ENCODE measurements at places on chromosomes 11 and 22. TPM values are rescaled to one million over a fixed set of nuclear protein-coding genes. Genes with fewer than 3 reads are reported as not detected.

DNA sequence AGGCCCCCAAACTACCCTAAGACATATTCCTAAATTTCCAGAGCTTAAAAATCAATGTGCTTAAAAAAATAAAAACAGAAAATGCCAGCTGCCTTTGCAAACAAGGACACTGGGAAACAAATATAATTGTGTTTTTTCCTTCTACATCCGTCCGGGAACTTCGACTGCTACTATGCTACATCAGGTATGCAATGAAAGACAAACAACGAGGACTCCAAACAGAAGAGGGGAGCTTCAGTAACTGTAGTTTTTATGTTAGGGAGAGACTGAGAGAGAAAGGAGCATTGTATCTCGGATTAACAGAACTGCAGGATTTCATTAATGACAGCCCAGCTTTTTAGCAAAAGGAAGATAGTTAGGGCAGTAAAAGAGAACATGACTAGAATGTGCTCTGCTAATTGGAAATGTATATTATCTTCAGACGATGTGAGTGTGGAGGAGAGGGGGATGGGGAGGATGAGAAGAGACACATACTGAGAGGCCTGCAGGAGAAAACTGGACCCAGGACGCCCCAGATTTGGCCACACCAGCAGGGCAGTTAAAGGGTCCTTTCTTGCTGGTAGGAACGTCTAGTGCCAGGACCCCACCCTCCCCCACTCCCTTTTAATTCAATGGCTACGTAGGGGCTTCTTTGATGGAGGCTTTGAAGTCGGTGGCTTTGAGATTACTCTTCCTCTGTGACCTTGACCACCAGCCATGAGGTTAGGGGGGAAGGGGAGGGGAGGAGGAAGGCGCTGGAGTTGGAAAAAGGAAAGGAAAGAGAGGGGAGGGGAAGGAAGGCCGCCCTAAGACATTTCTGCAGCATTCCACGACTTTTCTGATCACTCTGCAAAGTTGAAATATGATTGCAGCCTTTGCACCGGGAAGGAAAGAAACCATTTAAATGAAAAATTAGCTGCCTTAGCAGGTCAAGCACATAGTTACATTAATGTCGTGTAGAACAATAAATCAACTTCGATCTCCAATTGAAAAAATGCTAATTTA is 187.1 kb downstream of the BLID start:
- DNase-seq = no peak

GRCh38 chr22:19986410-19987341 is 29.9 kb downstream of the ARVCF start:
- peak; percentile 59 for DNase-seq

DNA sequence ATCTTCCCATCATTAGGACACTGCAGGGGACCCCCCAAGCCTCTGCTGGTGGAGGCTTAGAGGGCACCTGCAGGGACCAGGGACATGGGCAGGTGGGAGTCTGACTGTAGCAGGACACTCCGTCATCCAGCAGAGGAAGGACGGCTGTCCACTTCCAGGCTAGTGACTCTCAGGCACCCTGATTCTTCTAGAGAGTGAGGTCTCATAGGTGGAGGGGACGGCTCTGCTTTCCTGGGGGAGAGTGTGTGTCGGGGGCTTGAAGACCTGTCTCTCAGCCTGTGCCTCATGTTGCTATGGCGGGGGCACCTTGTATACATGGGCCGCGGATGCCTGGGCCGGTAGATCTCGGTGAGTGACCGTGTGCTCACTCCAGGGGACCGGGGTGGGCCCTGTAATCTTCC is 1116.6 kb downstream of the BRD1 start:
- no peak for DNase-seq

DNA sequence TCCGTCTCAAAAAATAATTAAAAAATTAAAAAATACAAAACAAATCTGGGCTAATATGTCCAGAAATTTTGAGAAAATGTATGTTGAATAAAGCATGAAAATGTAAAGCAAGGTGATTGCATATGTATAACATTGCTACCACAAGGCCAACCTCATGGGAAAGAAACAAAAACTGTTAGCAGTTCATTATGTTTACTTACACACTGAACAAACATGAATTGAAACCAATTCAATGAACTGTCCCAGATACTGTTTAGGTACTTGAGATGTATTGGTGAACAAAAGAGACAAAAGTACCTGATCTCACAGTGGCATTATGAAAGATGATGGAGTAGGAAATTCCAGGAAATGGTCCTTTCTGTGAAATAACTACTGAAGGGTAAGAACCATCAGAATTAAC is 43.8 kb upstream of the IGLL5 start:
- no peak for DNase-seq

DNA sequence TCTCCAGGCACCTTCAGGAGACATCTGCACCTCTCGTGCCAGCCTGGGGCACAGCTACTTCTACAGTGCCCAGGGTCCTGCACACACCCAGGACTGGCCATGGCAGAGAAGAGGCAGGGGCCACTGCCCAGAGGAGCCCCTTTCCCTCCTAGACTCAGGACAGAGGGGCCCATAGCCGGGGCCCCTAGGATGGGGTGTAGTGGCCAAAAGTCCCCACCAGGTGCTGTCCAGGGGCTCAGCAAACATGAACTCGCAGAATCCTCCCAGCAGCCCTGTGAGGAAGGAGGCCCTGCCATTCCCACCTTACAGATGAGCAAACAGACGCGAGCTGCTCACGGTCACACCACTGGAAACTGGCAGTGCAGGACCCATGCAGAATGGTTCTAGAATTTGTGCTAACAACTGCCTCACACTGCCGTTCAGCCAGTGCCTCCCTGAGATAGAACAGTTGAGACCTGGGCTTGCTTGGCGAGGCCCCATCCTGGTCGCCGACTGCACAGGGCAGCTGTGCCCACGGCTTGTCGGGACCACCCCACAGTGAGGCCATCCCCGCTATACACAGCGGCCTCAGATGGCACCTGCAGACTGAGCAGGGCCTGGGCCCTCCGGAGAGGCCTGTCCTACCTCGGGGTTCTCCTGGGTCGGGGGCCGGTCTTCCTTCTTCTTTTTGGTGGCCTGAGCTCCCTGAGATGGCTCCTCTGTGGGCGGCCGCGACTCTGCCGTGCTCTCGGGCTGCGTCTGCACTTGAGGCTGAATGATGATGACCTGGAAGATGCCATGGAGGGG is 96.4 kb downstream of the PHF21B start:
- DNase-seq = no peak

- peak; percentile 24 for DNase-seq
These were observed 50.4 kb upstream of the SEPTIN5 start for GRCh38 chr22:19663821-19664355.

DNA sequence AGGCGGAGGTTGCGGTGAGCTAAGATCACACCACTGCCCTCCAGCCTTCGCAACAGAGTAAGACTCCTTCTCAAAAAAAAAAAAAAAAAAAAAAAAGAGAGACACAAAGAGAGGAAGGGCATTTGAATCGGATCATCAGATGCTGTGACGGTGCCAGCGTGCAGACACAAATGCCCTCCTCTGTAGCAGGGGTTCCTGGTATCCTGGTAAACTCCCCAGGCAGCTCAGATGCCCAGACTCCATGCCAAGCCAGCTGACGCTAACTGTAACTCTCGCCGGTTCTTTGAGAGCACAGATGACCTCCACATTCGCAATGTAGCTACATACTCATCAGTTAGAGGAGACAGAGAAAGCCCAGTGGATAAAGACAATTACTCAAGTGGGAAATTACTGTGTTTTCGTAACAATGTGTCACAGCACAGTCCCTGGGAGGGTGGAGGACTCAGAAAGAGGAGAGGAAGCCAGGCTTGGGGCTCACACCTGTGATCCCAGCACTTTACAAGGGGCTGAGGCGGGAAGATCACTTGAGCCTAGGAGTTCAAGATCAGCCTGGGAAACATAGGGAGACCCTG is 153.1 kb downstream of the BRD1 start:
- DNase-seq = no peak

DNA sequence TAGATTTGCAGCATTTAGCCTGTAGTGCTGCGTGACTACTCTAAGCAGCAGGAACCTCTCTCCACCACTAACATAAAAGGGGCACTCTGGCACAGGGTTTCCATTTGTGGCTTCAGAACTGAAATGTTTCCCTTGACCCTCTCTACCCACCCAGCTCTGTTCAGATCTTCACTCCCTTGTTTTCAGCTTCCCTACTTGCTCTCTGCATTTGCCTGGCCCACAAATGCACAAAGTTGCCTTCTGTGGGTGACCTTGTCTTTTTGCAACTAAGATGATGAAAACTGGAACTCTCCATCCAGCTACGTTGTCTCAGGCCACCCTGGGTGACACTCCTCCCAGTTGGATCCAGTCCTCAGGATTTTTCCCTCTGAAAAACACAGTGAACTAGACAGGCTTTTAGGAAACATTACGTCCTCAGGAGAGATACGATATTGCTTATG is 19.8 kb upstream of the PSMA1 start:
- no peak for DNase-seq

GRCh38 chr22:48045369-48045768 is 1282.9 kb downstream of the TBC1D22A start:
- DNase-seq = no peak

DNA sequence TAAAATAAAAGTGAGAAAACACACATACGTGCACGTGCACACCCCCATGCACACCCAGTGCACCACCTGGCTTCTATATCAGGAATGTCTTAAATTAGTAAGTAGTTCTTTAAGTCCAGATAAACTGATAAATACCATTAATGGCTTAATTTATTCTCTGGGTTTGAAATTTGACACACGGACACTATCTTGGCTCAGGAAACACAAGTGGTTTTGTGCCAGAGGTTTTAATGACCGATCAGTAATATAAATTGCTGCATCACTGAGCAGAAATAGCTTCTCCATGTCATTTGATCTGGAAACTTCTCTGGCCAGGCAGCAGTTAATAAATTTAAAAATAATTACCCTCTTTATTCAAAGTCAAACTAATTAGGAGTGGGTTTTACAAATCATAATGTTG is 101.5 kb upstream of the NNMT start:
- DNase-seq = no peak

DNA sequence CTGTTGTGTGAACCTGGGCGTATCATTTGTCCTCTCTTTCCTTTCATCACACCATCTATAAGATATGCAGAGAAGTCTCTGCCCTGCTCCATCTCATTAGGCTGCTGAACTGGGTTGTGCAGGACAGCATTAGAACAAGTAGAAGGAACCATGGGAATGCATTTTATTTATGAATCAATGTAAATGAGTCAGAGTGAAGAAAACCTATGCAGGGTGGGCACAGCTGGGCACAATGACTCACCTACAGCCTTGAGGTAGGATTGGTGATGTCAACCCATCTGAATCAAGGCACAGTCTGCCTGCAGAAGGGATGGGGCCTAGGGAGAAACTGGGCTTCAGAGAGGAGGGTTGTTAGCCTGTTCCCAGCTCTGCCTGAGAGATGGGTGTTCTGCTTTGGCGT is 123.4 kb downstream of the CSNK2A3 start:
- DNase-seq = peak; percentile 21

DNA sequence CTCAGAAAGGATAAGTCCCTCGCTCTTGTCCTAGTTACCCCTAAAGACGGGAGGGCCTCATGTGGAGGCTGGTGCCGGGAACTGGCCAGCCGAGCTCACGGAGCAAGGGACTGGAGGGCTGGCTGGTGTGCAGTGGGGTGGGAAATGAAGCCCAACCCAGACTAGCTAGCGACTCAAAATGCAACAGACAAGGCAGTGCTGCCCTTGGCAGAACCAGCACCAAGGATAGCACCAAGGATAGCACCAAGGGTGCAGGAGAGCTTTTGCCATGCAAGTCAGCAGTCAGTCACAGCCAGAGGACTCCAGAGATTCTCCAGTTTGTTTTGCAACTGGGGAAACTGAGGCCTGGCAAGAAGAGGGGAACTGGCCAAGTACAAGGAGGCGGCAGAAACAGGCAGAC is 6.5 kb upstream of the BATF2 start:
- DNase-seq = peak; percentile 30

Gene FOXRED2
- total RNA-seq = 12.6 TPM

Gene MMP10
- 0.24 TPM for total RNA-seq

Gene GSTT2B
- 21.4 TPM for total RNA-seq

Gene LRRC32
- total RNA-seq = 13.4 TPM

Gene LARGE2
- total RNA-seq = not detected

Gene FAM89B
- total RNA-seq = 36.9 TPM

Gene KIRREL3
- 1.2 TPM for total RNA-seq

Gene WNT11
- 17.4 TPM for total RNA-seq

Gene RFPL3
- not detected for total RNA-seq
